Testis (tissue), 5 donors: ENCODE measurements at places on chromosomes 1 and 21. TPM values are rescaled to one million over a fixed set of nuclear protein-coding genes. Genes with fewer than 3 reads are reported as not detected.

TRAF3IP3 gene
- total RNA-seq: 3.3 TPM

SIK1 gene
- 12.0 TPM for total RNA-seq

MIXL1 gene
- total RNA-seq: 0.39 TPM

GCSAML gene
- 2.8 TPM for total RNA-seq

TTF2 gene
- total RNA-seq: 20.8 TPM

GRCh38 chr1:11925938-11926292, 312 bp downstream of the KIAA2013 start:
- no peak for DNase-seq

GRCh38 chr21:34997294-34997693, 51.8 kb downstream of the RUNX1 start:
- DNase-seq: no peak

DNA sequence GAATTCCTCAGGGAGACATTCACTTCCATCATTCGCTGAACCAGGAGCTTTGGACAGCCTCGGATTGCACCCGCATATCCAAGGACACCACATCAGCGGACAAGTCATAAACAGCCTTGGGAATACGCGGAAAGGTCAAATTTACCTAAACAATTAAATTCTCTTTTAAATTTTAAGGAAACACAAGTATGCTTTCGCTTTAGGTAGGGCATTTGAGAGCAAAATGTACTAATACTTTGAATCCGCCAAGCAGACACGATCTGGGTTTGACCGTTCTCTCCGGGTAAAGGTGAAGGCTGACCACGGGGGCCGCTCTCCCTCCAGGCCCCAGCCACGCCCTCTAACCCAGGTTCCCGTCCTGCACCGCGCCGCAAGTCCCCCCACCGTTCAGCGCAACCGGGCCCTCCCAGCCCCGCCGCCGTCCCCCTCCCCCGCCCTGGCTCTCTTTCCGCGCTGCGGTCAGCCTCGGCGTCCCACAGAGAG, 479 bp upstream of the ACADM start:
- peak; percentile 89 for DNase-seq

DNA sequence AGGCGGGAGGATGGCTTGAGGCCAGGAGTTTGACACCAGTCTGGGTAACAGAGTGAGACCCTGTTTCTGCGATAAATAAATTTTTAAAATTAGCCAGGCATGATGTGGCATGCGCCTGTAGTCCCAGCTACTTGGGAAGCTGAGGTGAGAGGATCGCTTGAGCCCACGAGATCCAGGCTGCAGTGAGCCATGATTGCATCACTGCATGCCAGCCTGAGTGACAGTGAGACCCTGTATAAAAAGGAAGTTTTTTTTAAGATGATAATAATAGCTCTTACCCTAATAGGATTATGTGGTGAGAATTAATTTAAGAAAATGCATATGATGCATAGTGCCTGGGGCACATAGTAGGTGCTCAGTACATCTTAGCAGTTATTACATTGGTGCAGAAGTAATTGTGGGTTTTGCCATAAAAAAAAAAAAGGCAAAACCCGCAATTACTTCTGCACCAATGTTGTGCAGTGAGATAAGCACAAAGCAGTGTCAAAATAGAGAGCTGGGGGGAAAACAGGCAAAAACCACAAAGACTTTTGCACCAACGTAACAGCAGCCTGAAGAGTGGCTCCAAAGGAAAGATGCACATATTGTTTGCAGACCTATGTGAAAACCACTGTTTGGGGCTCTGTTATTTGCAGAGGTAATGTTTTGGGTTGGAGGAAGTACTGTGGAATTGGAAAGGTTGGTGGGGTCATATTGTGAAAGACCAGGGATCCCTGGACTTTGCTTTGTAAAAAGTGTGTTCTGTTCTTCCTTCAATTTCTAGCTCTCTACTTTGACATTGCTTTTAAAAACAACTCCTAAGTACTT, 72.4 kb downstream of the PLXNA2 start:
- DNase-seq: no peak

- no peak for DNase-seq
Observed at GRCh38 chr1:206698011-206698410, 13.3 kb downstream of the MAPKAPK2 start.

DNA sequence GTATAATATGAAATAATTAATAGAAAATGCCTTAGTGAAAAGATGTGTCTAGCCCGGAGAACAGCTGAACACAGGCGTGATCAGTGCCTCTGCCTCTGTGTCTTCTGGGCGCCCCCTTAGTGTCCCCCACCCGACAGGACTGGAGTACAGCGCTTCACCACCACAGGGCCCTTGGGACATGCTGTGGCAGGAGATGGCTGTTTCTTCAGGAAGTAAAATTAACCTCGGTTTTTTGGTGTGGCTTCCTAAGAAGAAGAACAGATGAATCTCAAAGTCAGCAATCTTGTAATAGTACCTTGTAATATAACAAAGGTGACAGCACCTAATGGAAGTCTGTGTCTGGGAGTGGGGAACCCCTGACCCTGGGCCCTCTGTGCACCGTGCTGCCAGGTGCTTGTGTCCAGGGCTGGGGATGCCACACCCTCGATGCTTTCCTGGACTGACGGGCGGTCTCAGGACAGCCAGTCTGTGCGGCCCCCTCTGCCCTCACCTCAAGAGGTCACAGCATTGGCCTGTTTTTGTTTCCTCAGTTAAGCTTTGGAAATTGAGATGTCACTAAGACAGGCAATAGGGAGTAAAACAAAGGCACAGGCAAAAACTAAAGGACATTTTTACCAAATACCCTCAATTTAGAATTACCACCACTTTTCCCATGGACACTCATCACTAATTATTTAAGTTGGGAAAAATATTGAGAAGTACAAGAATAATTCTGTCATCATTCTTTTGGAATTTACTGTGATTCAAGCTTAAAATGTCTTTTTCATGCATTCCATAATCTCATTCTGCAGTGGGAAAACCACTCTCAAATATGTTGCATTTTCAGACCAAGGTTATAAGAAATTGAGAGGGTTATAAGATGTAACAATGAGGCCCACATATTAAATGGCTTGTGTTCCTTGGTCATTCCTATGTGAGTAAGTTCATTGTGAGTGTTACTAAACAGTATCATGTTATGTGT, 79.3 kb downstream of the ADARB1 start:
- peak; percentile 12 for DNase-seq

- no peak for DNase-seq
Observed at GRCh38 chr1:233182587-233182986, 112.9 kb downstream of the PCNX2 start.
